ENCODE measurements at places on chromosomes 7 and 10.

GRCh38 chr10:83075815-83076355 lies 1063.4 kb upstream of the GHITM start:
- no peak for DNase-seq

- no peak for DNase-seq
Observed at GRCh38 chr10:65847436-65848230, 1078.2 kb upstream of the LRRTM3 start.

DNA sequence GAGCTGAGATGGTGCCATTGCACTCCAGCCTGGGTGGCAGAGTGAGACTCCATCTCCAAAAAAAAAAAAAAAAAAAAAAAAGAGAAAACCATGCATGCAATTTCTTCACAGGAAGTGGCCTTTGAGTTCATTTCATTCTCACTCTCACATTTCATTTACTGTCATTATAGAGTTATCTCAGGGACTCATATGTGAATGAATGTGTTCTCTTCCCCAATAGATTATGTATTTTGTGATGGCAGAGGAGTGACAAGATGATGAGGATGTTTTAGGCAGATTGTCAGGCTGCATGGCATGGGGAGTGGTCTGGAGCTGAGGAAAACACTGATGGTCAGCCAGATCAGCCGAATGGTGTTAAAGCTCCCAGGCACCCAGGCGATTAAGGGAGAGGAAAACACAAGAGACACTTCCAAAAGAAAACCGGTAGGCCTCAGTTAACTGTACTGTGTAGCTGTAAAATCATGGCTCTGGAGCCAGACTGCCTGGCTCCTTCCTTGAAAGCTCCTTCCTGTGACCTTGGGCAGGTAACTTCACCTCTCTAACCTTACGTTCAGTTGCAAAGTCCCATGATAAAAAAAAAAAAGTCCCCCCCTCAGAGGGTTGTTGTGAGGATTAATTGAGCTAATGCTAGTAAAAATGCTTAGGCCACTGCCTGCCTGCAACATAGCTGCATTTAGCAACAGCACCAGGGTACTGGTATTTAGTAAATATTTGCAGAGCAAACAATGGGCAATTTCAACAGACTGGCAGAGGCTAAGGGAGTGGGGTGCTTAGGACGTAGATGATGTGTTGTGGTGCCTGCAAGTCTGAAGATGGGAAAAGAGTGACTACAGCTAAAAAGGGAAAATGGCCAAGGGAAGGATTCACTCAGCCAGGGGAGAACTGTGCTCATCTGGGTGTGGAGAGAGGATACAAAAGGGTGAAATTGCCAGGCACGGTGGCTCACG lies 6.9 kb downstream of the FRAT2 start:
- no peak for DNase-seq

DNA sequence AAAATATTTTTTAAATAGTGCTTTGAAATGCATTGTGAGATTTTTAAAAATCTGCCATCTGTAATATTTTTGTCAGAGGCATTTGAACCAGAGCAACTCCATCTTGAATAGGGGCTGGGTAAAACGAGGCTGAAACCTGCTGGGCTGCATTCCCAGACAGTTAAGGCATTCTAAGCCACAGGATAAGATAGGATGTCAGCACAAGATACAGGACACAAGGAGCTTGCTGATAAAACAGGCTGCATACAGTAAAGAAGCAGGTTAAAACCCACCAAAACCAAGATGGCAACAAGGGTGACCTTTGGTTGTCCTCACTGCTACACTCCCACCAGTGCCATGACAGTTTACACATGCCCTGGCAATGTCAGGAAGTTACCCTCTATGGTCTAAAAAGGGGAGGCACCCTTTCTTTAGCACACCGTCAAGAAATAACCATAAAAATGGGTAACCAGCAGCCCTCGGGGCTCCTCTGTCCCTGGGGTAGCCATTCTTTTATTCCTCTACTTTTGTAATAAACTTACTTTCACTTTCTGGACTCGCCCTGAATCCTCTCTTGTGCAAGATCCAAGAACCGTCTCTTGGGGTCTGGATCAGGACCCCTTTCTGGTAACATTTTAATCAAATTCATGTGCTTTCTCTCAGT lies 273.7 kb downstream of the SEMA3D start:
- DNase-seq, result no peak

GRCh38 chr7:44114586-44115310 lies 8.6 kb downstream of the POLD2 start:
- DNase-seq, result no peak

DNA sequence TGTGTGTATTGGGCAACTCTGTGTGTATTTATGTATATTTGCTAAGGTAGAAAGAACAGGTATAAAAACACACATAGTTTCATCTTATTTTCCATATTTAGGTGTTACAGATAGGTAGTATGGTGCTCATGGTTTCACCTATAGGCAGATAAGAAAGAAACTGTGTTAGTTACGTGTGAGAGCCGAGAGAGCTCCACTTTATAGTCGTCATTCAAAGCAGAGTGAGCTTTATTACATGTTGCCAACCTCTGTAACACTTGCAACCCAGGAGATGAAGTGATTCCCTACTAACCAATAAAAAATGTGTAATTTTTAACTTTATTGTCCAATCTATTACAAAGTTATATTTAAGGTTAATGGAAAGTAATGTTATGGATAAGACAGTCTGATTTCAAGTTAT lies 121.3 kb downstream of the AGMO start:
- no peak for DNase-seq

GRCh38 chr10:20962165-20962564 lies 65.1 kb upstream of the NEBL start:
- no peak for DNase-seq

GRCh38 chr7:24477398-24478136 lies 95.7 kb upstream of the PALS2 start:
- no peak for DNase-seq

GRCh38 chr10:18666810-18667209 lies 7.6 kb downstream of the ARL5B start:
- no peak for DNase-seq

GRCh38 chr10:28942012-28942411 lies 264.7 kb downstream of the BAMBI start:
- no peak for DNase-seq

DNA sequence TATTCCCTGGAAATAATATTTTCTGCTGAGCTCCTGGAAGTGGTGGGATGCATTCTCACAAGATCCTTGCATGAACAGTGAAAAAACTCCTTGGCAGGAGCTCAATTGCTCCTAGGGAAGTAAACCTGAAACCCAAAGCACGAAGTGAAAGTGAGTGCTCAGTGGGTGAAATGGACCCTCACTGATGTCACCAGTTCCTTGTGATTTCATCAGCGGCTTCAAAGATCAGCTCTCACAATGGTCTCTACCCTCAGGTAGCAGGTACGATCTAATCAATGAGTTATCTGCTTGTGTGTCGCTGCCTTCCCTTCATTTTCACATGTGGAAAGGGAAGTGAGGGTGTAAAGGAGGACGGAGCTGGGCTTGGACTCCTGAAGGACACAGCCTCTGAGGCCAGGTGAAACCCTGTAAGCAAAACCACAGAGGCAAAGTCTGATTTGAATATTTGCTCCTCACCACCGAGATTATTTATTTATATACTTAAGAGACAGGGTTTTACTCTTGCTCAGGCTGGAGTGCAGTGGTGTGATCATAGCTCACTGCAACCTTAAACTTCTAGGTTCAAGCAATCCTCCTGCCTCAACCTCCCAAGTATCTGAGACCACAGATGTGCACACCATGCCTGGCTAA lies 255.4 kb upstream of the LYZL1 start:
- DNase-seq, result no peak

DNA sequence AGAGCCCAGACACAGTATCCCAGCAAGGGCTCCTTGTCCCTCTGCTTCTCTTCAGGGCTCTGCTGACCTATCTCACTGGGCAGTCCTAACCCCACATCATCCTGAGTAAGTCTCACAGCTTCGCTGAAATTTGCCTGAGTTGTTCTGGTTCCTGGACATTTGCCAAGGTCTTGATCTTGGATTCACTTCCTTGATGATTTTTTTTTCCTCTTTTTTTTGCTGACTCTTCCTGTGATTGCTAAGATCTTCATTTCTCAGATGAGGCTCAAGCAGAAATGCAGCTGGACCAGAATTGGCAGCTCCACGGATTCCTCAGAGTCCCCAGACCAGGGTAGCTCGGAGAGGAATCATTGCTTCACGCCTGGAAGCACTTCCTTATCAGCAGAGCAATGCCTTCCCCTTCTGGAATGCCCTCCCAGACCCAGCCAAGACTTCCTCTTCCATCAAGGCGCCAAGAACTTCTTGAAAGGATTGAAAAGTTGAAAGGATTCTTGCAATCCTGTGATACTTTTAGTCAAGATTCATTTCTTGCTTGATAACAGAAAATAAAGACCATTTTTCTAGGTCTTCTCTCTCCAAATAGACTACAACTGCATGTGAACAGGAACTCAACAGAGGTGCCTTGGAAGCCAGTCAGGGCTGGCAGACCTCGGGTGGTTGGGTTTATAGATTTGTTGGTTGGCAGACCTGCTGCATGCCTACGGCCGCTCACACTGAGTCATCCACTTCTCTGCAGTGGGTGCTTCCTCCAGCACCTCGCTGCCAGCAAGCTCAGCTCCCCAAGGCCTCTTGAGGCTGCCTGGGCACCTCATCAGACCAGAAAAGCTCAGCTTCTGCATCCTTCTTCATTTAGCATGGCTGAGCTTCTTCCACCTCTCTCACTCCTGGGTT lies 8.8 kb upstream of the AFAP1L2 start:
- no peak for DNase-seq

GRCh38 chr7:137441451-137441850 lies 97.9 kb upstream of the PTN start:
- DNase-seq, result no peak

DNA sequence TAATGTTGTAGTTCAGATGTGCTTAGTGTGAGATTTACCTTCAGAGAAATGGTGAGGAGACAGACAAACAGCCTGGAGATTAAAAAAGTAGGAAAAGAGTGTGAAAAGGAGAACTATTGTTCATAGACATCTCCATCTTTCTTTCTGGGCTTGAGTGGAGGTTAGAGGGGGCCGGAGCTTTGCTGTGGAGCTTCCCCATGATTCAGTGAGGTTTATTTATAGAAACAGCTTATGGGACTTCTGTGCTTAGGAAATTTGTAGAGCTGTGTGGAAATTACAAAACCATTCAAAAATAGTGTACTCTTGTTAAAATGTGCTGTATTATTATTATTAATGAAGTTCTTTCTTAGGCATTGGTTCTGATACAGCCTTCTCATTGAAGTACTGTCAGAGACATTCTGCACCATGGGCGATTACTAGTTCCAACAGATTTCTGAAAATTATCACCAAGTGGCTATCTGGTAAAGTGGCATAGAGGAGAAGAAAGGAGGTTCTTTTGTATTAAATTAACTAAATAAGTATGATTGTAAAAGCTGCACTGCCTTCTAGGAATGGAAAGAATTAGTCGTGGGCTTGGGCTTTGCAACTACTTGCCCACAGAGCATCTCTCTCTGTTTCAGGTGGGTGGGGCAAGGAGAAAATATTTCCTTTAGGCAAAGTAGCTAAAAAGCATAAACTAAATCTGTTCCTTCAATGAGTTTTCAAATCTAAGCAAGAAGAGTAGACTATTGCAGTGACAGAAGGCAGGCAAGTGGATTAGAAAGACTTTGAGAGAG lies 8.7 kb upstream of the TCAF1 start:
- no peak for DNase-seq

DNA sequence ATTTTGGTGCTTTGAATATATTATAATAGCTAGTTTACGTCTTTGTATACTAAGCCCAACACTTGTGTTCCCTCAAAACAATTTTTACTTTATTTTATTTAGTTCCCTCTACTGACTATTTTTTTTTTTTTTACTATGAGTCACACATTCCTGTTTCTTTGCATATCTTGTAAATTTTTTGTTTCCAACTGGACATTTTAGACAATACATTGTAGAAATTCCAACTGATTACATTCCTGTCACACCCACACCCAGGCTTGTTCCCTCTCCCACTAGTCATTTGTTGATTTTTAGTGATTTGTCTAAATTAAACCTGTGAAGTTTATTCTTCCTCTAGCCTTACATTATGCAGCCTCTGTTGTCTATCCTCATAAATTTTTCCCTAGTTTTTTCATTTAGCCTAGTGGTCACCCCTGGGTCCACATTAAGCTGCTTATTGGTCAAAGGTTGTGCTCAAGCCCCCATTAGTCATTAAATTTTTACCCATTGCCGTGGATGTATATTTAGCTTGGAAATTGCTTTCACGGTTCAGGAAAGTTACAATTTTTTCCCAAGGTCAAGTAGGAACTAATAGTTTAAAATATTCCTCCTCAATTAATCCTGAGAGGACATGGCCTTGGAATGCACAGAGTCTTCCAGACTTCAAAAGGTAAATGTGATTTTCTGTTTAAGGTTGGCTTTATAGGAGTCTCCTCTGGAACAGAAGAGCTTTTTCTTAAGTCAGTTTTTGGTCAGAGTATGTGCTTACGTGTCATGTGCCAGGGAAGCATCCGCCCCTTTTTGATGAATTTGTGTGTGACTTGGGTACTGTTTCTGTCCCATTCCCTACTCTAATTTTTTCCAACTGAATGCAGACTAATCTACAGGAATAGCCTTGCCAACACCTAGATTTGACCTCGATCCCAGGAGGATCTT lies 207.6 kb upstream of the TMEM72 start:
- no peak for DNase-seq

GRCh38 chr10:106765241-106765754 lies 399.2 kb downstream of the SORCS1 start:
- no peak for DNase-seq

GRCh38 chr7:116652793-116653192 lies 19.2 kb upstream of the MET start:
- DNase-seq, result no peak

DNA sequence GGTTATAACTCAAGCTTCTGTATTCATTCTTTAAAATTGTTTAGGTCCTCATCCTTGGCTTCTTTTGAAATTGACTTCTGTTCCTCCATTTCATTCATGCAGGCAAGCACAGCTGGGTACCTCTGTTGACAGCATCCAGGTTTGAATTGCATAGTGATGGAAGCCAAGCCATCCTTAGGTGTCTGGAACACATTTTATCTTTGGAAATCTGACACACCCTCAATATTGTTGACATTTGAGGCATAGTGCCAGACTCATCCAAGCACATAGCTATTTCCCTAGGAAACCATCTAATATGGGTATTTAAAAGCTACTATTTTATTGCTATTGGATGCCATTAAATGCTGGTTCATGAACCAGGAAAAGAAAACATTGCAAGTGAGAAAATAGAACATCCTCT lies 142.1 kb upstream of the PTPRZ1 start:
- no peak for DNase-seq

GRCh38 chr7:12570168-12570533 lies 369 bp upstream of the SCIN start:
- no peak for DNase-seq

DNA sequence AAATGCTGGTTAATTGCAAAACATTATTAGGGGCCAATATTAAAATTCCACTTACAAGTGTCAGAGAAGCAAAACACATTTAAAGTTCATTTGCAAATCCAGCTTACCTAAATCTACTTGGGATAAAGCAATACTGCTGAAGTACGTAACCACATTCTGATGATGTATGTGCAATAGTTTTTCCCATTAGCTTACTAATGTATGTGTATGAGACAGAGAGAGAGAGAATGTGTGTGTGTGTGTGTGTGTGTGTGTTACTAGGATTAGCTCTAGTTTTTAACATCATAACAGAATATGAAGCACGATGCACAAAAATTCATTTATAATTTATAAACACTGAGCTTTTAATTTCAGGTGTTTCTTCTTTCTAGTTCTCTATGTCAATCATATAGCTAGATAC lies 1074.2 kb upstream of the C7orf33 start:
- no peak for DNase-seq

GRCh38 chr10:73497623-73498022 lies 1.8 kb upstream of the PPP3CB start:
- DNase-seq, result no peak

GRCh38 chr10:14322526-14323188 lies 8.1 kb downstream of the FRMD4A start:
- no peak for DNase-seq

All from activated naive CD8-positive, alpha-beta T cell treated with anti-CD3 and anti-CD28 coated beads, Interleukin-2, amount 50 U/mL, for 16 hours (primary cell).